Activated T-cell treated with anti-CD3 and anti-CD28 coated beads for 48 hours (primary cell): ENCODE measurements at places on chromosomes 1 and 21.

- no peak for DNase-seq
Measured at GRCh38 chr1:158028969-158029368, 35.5 kb downstream of the KIRREL1 start.

DNA sequence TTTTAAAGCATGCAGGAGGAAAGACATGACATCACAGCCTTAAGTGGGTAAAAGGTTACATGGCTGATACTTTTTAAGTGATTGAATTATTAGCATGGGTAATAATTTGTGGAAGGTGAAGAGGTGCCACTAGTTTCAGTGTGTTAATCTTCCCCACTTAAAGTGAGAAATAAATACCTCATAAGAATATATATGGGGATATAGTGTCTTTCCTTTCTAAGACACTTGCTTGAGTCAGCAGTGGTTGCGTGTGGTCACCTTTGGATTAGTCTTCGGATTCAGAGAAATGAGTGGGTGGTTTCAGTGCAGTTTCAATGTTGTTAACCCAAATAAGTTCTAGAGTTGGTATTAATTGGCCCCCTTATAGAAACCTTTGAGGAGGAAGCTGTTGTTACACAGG is 94.1 kb downstream of the ADGRL2 start:
- DNase-seq: no peak

DNA sequence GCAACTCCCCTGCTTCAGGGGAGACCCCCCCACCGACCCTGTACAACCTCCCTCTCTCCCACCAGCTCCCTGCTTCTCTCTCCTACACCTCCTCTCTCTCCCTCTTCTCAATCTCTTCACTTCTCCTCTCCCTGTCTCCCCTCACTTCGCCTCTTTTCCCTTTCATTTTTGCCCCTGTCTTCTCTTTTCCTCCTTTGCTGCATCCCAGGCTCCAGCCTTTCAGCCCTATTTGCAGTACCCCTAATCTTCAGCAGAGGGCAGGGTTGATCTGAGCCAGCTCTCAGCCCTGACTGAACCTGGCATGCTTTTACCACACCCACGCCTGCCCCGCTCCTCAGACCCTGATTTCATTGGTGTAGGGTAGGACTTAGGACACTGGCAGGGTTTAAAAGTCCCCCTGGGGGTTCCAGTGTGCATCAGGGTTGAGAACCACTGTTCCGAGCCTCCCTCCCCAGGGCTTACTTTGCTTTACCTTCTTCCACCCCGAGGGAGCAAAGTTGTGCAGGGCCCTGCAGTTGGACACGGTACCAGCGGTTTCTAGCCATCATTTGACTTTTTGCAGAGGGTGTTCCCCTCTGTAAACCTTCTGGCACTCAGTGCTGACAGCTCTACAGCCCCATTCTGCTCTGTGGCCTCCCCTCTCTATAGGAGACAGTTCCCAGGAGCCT is 67.3 kb upstream of the CNTN2 start:
- peak; percentile 38 for DNase-seq

DNA sequence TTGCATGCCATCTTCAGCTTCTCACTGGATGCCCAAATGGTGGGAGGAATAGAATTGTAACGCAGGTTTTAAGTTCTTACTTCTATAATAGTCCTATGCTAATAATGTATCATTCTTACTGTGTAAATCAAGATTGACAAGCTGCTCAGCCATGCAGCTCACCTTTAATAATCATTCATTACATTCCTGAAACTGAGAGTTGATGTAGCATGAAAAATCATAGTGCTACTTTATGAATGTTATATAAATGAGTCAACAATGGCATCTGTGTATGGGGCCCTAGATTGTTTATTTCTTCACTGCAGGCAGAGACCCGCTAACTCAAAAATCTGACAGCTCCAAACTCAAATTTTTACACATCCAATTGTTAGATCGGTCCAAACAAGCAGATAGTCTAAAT is 34.4 kb downstream of the FH start:
- no peak for DNase-seq

GRCh38 chr1:185670187-185670627 is 64.0 kb upstream of the HMCN1 start:
- DNase-seq: no peak

DNA sequence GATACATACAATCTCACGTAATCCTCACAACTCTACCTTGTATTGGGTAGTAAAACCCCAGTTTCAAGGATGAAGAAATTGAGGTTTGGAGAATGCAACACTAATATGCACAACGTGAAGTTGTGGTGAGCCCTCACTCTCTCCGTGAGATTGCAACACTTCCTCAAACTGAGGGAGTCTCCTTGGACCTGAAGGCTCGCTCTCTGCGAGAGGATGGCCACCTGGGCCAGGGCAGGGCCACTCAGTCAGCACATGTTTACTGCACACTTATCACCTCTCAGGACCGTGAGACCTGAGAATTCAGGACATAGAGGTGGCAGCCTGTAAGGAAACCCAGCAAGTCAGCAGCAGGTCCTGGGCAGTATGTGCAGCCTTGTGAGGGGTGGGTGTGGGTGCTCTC is 8.7 kb downstream of the SH3BP5L start:
- no peak for DNase-seq

GRCh38 chr1:25577134-25577920 is 33.9 kb downstream of the LDLRAP1 start:
- no peak for DNase-seq

DNA sequence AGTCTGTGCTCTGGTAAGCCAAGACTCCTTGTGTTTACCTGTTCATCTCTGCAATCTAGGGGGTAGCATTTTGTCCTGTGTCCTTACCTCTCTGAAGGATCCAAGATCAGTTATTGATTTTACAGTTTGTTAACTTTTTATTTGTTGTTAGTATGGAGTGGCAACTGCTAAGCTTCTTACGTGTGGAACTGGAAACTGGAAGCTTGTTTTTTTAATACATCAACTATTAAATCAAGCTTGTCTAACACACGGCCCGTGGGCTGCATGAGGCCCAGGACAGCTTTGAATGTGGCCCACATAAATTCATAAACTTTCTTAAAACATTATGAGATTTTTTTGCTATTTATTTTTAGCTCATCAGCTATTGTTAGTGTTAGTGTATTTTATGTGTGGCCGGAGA is 29.2 kb upstream of the MPC2 start:
- no peak for DNase-seq

DNA sequence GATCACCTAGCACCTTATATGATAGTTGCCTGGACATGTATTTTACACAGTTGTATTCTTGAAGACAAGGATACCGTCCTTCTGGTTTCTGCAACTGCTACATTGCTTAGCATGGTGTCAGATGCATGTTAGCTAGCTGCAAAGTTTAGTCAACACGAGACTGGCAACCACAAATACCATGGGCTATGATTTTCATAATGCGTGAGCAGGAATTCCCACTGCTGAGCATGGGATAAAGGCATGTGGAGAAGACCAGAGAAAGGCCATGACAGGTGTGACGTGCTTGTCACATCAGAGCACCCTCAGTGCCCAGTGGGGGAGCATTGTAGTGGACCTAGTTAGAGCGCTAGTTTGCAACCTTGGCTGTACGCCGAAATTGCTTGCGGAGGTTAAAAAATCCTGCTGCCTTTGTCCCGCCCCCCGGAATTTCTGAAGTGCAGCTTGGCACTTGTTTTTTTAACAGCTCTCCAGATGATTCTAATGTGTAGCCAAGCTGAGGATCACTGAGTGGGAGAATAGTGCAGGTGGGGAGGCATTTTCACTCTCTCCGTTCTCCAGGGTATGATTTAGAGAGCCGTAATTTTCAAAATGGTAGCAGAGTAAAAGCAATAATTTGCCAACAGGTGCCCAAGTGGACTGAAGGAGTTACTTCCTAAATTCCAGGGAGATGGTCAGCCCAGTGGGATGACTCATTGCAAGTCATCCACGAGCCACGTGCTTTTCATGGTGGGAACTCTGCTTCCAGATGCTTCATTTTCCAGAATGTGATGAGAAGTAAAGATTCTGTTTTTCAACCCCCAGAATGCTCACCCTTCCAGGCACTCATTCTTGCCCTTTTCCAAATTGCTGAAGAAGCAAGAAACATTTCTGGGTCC is 81.0 kb downstream of the CNIH3 start:
- DNase-seq: no peak
